ENCODE measurements at places on chromosomes 16 and 17. TPM values are rescaled to one million over a fixed set of nuclear protein-coding genes. Genes with fewer than 3 reads are reported as not detected.

DNA sequence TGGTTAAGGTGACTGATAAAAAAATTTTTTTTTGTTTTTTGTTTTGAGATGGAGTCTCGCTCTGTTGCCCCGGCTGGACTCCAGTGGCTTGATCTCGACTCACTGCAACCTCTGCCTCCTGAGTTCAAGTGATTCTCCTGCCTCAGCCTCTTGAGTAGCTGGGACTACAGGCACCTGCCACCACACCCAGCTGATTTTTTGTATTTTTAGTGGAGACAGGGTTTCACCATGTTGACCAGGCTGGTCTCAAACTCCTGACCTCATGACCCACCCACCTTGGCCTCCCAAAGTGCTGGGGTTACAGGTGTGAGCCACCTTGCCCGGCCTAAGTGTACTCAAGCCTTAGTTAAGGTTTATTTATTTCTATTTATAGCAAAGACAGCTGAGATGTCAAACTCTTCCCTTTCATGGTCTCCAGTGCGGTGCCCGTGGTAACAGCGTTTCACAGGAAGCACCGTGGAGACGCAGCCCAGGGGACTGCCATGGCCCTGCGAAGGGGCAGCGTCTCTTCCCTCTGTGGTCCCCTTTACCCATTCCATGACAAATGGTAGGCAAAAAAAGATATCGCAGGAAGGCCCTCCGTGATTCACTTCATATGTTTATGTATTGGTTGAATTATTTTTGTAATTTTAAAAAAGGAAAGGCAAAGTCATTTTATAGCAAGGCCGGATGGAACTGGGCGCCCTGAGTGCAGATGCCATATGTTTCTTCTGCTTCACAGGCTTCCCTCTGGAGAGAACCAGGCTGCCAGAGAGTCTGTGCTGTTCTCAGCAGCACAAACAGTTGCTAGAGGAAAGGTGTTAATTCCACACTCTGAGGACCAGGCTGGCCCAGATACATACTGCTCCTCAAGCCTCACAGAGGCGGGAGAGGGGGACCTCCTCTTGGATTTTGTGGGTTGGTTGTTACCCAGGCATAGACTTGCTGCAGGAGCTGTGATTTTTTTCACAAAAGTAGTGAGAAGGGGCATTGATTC, 29.2 kb downstream of the DDX19A start:
- H3K27me3 ChIP-seq: no peaks in the 10 kb centered on the region
- H3K36me3 ChIP-seq: peaks cover 17% of the 10 kb centered on the region
- H3K4me3 ChIP-seq: no peak overlapping the region
- peaks cover 12% of the 10 kb centered on the region for H3K4me1 ChIP-seq
- DNase-seq: no peak

Gene LDHD
- total RNA-seq: 10.6 TPM

DNA sequence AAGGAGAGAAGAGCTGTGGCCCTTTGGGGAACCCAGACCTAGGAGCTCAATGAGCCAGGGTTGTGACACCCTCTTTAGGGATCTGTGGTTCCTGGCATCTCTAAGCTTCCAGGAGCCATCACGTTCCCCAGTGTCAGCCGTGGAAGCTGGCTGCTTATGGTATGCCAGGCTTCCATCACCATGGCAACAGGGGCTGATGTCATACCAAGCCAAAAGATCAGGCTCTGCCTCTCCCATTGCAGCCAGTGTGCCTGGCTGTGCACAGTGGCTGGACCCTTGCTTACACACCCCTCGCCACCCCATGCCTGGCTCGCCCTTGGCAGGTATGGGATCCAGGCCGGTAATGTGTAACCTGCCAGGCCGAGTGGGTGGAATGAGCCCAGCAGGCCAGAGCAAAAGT, 91.1 kb downstream of the SSH2 start:
- no peaks in the 10 kb centered on the region for H3K27me3 ChIP-seq
- H3K36me3 ChIP-seq: no peaks in the 10 kb centered on the region
- H3K4me3 ChIP-seq: no peak overlapping the region
- H3K27ac ChIP-seq: no peak overlapping the region

- H3K4me1 ChIP-seq: 0 out of 2 replicates have a peak, but pooled peaks cover 6% of the 10 kb centered on the region
- no peak overlapping the region for H3K27ac ChIP-seq
- DNase-seq: no peak
- no peak overlapping the region for H3K4me3 ChIP-seq
- no peaks in the 10 kb centered on the region for H3K36me3 ChIP-seq
- no peaks in the 10 kb centered on the region for H3K27me3 ChIP-seq
These were observed 120.7 kb downstream of the TRIM37 start for GRCh38 chr17:58985971-58986370.

DNA sequence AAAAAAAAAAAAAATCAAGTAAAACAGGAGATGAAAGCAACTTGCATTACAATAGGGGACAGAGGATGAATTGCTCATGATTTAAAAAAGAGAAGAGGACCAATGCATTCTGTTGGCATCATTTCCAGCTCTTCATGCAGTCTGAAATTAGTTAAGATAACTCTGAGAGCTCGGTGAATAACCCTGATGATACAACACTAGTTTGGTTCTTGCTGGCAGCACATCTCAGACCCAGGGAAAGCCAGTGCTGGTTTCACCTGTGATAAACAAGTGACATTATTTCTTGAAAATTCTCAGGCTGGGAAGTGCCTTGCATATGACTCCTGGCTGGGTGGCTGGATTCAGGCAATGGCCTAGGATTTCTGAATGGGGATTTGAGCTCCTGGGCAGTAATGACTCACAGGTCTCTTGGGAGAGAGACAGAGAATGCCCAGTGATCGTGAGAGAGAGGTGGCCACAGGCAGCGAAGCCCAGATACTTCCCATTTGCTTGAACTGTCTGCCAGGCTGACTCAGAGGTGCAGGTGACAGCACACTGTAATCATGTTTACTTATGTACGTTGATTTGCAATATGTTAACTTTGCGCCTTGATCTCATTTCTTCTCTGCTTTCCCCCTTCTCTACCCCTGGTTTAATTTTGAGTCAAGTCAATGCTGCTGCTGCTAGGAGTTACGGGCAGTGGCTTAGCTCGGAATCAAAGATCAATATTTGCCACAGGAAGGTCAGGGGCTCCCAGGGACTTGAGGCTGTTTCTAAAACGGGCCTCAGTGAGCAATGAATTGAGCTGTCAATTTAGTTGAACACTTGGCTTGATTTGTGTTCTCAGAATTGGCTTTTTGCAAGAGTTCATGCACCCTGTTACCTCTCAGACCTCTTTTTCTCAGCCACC, 27.1 kb downstream of the ARSG start:
- peaks cover 8% of the 10 kb centered on the region for H3K4me1 ChIP-seq
- H3K27ac ChIP-seq: no peak overlapping the region
- H3K4me3 ChIP-seq: no peak overlapping the region
- DNase-seq: no peak
- H3K36me3 ChIP-seq: no peaks in the 10 kb centered on the region
- no peaks in the 10 kb centered on the region for H3K27me3 ChIP-seq

Gene CHST6
- total RNA-seq: 22.2 TPM

DNA sequence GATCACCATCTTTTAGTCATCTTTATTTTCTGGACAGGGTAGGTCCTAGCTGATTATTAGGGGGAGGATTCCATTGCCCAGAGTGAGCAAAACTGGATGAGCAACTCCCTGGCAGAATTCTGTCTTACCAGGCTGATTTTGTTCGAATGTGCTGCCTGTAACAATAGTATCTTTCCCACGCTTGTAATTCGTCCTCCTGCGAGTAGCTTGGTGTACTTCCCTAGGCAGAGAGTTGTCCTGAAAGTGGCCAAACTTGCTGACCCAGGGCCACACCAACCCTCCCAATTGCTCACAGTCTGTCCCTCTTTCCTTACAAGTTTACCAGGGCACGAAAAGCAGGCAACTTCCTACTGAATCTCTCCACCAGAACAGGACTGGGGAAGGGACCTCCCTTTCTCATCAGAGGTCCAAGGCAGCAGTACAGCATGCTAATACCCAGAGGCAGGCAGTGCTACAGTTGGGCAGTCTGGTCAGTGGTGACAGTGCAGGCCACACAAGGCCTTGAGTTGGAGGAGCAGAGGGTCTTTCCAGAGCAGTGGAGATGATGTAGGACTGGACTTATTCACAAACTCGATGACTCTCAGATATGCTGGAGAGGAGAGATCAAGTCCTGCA, 67.8 kb upstream of the NLK start:
- no peak overlapping the region for H3K4me3 ChIP-seq
- no peak overlapping the region for H3K27ac ChIP-seq
- no peaks in the 10 kb centered on the region for H3K36me3 ChIP-seq
- H3K4me1 ChIP-seq: no peaks in the 10 kb centered on the region
- H3K27me3 ChIP-seq: no peaks in the 10 kb centered on the region

Gene HSD3B7
- 12.2 TPM for total RNA-seq

Gene NME3
- 95.3 TPM for total RNA-seq

Gene ANKRD40CL
- total RNA-seq: not detected

- H3K4me3 ChIP-seq: no peak overlapping the region
- no peaks in the 10 kb centered on the region for H3K36me3 ChIP-seq
- DNase-seq: no peak
- H3K4me1 ChIP-seq: peaks cover 7% of the 10 kb centered on the region
- peaks cover 4% of the 10 kb centered on the region for H3K27me3 ChIP-seq
These were observed 84.3 kb upstream of the DOC2B start for GRCh38 chr17:265718-266117.

- H3K4me1 ChIP-seq: peaks cover 9% of the 10 kb centered on the region
- peak overlapping the region; percentile 72 for H3K4me3 ChIP-seq
- no peak overlapping the region for H3K27ac ChIP-seq
- peak; percentile 38 for DNase-seq
These were observed 787 bp downstream of the ZFPM1 start for GRCh38 chr16:88453611-88454522.

Gene SMIM36
- total RNA-seq: not detected

Gene TOP3A
- total RNA-seq: 60.2 TPM

- no peak for DNase-seq
- H3K4me3 ChIP-seq: no peak overlapping the region
- no peak overlapping the region for H3K27ac ChIP-seq
- H3K4me1 ChIP-seq: no peaks in the 10 kb centered on the region
- H3K36me3 ChIP-seq: no peaks in the 10 kb centered on the region
- H3K27me3 ChIP-seq: no peaks in the 10 kb centered on the region
These were observed 9.9 kb downstream of the TMIGD1 start for GRCh38 chr17:30323895-30324319.

Gene ST6GALNAC1
- not detected for total RNA-seq

DNA sequence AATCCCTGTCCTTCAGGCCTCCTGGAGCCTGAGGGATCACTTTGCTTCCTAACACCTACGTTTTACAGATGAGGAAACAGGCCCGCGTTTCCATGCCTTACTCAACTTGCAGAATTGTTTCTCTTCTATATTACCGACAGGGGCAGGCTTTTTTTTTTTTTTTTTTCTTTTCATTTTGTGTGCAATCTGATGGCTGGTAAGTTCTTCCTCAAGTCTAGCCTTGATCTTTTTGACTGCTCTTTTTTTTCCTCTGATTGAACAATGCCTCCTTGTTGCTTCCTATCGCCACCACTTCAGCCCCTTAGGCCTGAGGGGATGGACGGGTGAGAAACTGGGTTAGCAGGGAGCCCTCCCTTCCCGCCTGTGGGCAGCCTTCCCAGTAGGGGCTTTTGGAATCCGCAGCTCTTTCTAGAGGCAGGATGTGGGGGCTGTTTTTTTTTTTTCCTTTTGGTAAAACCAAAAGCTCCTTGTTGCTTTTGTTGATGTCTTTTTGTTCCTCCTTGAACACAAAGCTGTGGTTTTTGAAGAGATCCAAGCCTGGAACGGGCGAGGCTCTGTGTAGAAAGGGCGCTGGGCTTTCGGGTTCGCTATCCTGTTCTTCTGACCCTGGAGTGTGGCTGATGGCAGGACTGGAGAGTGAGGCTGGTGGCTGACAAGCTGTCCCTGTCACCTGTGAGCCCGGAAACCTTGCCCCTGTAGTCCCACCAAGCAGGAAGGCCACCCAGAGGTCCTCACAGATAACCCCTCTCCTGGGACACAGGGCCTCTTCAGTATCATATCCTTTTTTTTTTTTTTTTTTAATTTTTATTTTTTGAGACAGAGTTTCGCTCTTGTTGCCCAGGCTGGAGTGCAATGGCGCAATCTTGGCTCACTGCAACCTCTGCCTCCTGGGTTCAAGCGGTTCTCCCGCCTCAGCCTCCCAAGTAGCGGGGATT, 14.0 kb downstream of the LASP1 start:
- H3K27me3 ChIP-seq: no peaks in the 10 kb centered on the region
- peaks cover 4% of the 10 kb centered on the region for H3K36me3 ChIP-seq
- peaks cover 75% of the 10 kb centered on the region for H3K4me1 ChIP-seq
- H3K27ac ChIP-seq: peak overlapping the region; percentile 83

Gene C16orf54
- total RNA-seq: not detected

DNA sequence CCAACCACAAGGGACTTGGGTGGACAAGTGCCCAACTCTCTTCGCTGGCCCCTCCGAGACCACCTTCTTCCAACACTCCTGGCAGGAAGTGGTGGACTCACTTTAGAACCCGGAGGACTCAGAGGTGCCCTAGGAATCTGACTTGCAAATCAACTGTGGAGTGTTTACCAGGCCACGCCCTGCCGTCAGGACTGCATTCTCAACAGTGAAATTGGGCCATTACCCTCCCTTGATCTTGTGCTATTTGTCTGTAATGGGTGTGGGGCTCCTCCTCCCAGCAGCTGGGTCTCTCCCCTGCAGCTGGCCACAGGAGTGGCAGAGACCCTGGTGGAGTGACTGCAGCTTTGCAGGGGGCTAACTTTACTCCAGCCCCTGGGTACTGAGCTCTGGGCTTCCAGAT, 212.2 kb upstream of the RPL38 start:
- DNase-seq: no peak
- no peaks in the 10 kb centered on the region for H3K27me3 ChIP-seq
- H3K27ac ChIP-seq: no peak overlapping the region
- H3K36me3 ChIP-seq: no peaks in the 10 kb centered on the region

Gene CD300LB
- total RNA-seq: not detected

Gene TNP2
- total RNA-seq: not detected

Gene PNMT
- total RNA-seq: 1.9 TPM

Gene PIRT
- not detected for total RNA-seq

GRCh38 chr16:27429981-27430441, 28.0 kb downstream of the IL21R start:
- H3K27me3 ChIP-seq: no peaks in the 10 kb centered on the region
- DNase-seq: no peak
- H3K4me3 ChIP-seq: no peak overlapping the region
- no peaks in the 10 kb centered on the region for H3K4me1 ChIP-seq
- H3K27ac ChIP-seq: no peak overlapping the region

DNA sequence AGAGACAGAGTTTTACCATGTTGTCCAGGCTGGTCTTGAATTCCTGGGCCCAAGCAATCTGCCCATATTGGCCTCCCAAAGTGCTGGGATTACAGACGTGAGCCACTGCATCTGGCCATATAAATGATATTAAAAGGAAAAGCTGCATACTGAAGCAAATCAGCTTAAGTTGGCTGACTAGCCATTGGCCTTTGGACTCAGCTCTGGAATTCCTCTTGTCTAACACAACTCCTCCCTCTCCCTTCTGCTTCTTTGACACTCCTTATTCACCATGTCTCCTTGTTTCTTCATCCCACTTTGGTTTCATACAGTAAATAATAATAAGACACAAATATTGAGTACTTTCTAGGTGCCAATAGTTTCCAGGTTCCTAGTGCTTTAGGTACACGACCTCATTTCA, 7.5 kb downstream of the KRT12 start:
- H3K27me3 ChIP-seq: 0 out of 2 replicates have a peak, but pooled peaks cover 5% of the 10 kb centered on the region
- no peak overlapping the region for H3K4me3 ChIP-seq
- peaks cover 8% of the 10 kb centered on the region for H3K4me1 ChIP-seq
- no peak for DNase-seq
- H3K36me3 ChIP-seq: no peaks in the 10 kb centered on the region
- no peak overlapping the region for H3K27ac ChIP-seq

GRCh38 chr17:19409509-19409908, 1.5 kb upstream of the RNF112 start:
- H3K27me3 ChIP-seq: no peaks in the 10 kb centered on the region
- no peak overlapping the region for H3K4me3 ChIP-seq
- H3K36me3 ChIP-seq: no peaks in the 10 kb centered on the region

GRCh38 chr17:66702106-66702936, 132.6 kb upstream of the CACNG5 start:
- no peak overlapping the region for H3K27ac ChIP-seq
- H3K4me3 ChIP-seq: no peak overlapping the region
- H3K4me1 ChIP-seq: no peaks in the 10 kb centered on the region
- no peak for DNase-seq
- H3K36me3 ChIP-seq: no peaks in the 10 kb centered on the region
- no peaks in the 10 kb centered on the region for H3K27me3 ChIP-seq

Data from GM23338 (cell line).